ENCODE measurements at places on chromosomes 12 and 14.

GRCh38 chr14:104290756-104291122, 152.4 kb downstream of the KIF26A start:
- no peak for DNase-seq

DNA sequence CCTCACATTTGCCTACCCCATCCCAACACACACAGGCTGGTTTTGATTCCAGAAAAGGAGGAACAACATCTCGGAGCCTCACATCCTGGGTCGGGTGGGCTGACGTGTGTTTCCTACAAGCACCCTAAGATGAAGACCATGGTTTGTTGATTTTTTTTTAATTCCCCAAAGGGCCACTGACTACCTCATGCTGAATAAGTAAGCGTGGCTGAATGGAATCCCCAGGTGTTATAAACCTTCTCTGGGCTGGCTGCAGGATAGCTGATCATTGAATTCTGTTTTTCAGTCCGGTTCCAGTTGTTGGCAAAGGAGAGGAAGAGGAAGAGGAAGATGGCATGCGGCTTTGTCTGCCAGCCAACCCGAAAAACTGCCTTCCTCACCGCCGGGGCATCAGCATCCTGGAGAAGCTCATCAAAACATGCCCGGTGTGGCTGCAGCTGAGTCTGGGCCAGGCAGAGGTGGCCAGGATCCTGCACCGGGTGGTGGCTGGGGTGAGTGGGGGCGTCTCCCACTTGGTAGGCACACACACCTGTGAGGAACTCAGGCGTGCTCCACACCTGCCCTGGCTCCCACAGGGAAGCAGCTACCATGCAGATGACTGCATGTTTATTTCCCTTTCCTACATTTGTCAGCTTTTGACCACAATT, 42.0 kb downstream of the RIN3 start:
- no peak for DNase-seq

DNA sequence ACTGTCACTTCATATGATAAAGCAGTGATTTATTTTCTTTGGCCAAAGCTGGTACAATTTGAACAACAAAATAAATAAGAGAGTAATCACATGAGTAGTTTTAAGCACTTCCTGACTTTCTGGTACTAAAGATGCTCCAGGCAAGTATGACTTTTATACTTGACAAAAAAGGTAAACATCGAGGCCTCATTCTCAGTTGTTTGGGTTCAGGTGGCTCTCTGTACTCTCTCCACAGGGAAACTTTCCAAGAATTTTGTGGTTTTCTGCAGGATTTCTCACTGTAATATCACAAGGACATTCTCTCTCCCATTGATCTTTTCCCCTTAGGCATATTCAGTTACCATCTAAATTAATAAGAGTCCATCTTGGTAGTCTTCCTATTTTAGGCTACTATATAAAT, 26.6 kb upstream of the KCNC2 start:
- peak; percentile 37 for DNase-seq

- DNase-seq, result no peak
These were observed 2.3 kb upstream of the CLEC1A start for GRCh38 chr12:10101042-10101579.

- DNase-seq, result no peak
These were observed 9.3 kb upstream of the GMFB start for GRCh38 chr14:54498095-54498531.

GRCh38 chr12:123836292-123836691, 74.2 kb downstream of the DNAH10 start:
- no peak for DNase-seq

DNA sequence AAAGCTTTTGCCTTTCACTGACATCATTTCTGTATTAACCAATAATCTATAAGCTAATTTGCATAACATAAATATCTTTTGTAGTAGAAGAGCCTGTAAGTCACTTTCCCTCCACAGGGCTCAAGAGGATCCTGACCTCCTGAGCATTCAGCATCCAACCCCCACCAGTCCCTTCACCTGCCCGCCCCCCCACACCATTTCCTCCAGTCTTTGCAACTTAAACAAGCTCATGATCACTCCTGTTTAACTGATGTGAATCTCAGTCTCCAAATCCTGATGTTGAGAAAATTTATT, 12.0 kb upstream of the CRY1 start:
- no peak for DNase-seq

GRCh38 chr14:99260587-99261551, 11.1 kb downstream of the BCL11B start:
- DNase-seq, result no peak

DNA sequence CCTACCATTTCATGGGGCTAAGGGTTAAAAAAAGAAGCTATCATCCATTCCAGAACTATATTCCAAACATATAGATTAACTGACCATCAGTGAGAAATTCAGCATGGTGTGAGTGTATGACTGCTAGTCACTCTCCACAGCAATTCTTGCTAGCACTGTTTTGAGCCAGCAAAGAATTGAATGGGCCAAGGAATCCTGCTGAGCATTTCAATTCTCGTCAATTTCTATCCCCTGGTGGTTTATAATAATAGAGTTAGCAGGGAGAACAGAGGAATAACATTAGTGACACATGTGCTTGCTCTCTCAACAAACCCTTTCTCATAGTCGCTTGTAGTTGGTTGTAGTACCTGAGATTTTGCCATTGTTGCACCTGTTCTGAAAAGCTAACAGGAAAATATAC, 7.2 kb downstream of the MBIP start:
- no peak for DNase-seq

GRCh38 chr14:105126981-105127329, 41.6 kb downstream of the JAG2 start:
- DNase-seq, result no peak

DNA sequence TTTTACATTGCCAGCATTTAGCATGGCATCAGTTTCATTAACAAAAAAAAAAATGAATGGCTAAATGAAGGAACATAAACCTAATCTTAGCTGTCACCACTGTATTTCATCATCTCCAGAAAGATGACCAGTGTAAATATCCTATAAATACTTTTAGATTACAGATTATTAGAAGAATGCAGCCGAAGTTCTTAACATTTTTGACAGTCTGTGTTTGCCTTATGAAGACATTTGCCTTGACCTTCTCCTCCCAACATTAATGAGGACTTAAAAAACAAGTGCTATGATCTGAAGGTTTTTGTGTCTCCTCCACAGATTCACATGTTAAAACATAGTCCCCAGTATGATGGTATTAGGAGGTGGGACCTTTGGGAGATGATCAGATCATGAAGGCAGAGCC, 253.0 kb downstream of the SNAPC1 start:
- DNase-seq, result no peak

DNA sequence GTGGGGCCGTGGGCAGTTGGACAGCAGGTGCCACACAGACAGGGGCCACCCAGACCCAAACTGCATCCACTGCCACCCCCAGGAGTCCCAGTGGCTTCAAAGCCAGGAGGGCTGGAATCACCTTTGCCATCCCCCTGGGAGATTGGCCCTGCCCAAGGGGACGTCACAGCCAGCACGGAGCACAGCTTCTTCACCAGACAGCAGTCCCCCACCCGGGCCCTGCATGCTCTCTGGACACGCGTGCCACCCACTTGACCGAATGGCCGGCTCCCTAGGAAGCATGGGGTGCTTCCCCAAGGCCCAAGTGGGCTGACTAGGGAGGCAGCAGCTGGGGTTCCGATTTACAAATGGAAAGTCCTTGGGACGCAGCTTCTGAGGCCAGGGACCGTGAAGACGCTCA, 17.3 kb downstream of the DHX37 start:
- no peak for DNase-seq

GRCh38 chr12:11706509-11707379, 57.3 kb downstream of the ETV6 start:
- no peak for DNase-seq

DNA sequence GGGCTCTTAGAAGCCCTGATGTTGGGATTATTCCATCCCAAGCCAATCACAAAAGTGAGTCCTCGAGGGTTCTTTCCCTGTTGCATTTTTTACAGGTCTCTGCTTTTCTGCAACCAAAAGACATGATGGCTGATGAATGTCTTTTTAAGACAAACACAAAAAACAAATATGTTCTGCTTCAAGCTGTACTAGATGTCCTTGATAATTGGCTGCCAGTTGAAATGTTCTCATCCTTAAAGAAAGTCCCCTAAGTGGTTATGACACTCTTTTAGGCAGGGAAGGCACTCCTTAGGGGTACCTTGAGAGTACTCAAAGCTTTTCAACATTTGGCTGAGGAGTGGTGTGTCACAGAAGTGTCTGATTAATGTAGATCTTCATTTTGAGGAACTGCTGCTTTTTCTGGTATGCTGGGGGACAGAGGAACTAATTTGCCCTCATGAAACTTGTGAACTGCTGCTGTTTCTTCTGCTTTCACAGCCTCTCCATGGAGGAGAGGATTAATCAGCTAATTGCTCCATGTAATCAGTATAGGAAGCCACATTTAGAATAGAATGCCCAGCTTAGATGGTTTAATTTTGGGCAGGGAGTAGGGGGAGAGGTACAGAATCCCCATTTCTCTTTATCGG, 22.8 kb upstream of the IGF1 start:
- no peak for DNase-seq

GRCh38 chr12:107843351-107844311, 69.1 kb downstream of the ASCL4 start:
- DNase-seq, result no peak

DNA sequence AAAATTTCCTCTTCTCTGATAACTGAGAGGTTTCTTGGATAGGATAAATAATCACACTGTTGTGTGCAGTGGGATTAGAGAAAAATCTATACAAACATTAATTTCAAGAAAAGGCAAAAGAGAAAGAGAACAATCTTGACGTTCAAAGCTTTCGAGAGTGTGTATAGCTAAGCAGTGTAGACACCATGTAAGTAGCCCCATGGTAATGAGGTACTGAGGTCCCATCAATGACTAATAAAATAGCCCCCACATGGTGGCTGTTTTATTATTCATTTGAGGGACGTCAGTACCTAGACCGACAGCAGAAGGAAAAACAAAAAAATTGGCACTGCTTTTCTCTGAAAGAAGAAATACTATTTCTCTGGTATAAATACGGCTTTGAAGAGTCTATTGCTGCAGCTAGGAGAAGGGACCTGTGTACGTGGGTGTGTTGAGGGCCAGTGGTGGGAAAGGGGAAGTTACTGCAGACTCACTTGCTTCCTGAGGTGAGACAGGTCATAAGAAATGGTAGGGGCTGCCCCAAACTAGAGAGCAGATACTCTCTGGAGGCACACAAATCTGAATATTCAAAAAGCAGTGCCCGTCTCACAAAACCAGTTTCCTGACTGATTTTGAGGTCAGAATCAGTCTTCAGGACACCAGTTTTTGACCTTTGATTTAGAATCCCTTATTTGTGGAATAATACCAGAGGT, 339.8 kb downstream of the EMP1 start:
- DNase-seq, result no peak

- peak; percentile 81 for DNase-seq
These were observed 17.8 kb downstream of the POMT2 start for GRCh38 chr14:77302926-77303325.

DNA sequence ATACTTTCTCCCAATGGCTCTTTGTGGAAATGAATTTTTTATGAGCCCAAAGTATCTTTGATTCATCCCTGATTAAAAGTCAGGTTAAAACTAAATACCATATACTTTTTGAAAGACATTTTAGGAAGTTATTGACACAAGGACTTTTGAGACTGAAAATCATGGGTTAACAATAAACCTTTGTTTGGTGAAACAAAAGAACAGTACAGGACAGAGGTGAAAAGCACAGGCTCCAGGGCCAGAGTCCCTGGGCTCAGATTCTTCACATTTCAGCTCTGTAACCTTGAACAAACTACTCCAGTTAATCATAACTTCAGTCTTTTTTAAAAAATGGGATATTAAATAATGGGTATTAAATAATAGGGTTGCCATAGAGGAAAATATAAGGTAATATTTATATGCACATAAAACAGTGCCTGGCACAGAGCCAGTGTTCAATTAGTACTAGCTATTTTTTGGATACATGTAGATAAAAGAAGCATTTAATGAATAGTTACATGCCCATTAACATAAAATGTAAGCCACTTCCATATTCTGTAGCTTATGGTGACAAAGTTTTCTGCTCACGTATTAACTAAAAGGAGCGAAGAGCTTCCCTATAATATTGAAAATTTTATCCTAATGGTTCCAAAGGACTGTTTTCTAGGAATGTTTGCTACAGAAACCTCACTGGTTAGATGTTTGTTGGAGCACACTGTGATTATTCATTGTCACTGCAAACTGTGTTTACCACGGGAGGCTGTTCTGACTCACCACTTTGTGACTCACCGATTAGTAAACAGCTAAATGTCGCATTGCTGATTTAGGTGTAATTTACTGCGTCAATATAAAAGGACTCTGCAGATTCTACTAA, 255.4 kb downstream of the DAD1 start:
- DNase-seq, result peak; percentile 56

- peak; percentile 63 for DNase-seq
These were observed 68.2 kb upstream of the ETV6 start for GRCh38 chr12:11581179-11581755.

- no peak for DNase-seq
These were observed 158.3 kb downstream of the ADGRD1 start for GRCh38 chr12:131112021-131112420.

DNA sequence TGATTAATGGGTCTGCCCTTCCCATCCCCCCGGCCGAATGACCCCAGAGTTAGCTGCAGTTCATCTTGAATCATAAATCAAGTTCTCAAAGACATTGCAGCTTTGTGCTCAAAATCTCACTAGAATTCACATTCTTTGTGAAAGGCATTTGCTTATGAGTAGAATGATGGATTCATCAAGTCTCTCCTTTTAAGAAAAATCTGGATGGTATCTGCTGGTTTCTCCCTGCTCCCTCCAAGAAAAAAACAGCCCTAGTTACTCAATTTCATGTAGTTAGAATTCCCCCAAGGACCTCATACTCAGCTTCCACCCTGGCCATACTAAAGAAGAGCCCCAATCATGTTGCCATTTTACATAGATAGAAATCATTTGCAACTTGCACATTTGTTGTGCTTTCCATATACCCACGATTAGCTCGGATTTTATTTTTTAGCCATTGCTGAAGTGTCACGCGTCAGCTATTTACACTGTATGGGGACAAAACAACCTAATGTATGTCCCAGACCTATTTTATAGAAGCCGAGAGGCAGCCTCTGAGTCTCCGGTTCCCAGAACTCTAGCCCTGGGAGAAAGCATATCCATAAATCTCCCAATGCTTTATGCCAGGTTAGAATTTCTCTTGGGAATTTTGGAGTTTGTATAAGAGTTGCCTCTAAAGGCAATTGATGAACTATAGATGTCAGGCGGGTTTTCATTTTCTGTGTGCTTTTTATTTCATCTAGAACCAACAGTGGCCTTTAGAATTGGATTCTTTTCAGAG, 299.5 kb downstream of the ZFP36L1 start:
- no peak for DNase-seq

- peak; percentile 8 for DNase-seq
These were observed 158.6 kb upstream of the PARP11 start for GRCh38 chr12:4031703-4032291.

- no peak for DNase-seq
These were observed 313.2 kb downstream of the PCNX1 start for GRCh38 chr14:71220462-71220861.

GRCh38 chr14:61475316-61475715, 153.9 kb downstream of the PRKCH start:
- peak; percentile 46 for DNase-seq

DNA sequence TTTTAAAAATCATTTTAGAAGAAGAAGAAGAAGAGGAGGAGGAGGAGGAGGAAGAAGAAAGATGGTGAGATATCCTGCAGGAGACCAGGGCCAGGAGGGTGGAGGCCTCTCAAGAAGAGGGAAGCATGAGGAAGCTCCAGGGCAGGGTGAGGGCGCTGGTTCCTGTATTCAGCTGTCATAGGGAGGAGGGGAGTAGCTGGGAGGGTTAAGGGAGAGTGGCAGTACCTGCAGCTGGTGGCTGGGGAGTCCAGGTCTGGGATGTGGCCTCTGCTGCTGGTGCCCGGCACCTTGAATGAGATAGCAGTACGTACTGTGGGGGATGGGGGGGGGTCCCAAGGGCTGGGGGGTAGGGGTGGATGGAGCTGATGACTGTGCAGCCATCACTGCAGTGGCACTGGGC, 9.8 kb downstream of the RBP5 start:
- no peak for DNase-seq
